ENCODE measurements at places on chromosomes 13 and 19.

DNA sequence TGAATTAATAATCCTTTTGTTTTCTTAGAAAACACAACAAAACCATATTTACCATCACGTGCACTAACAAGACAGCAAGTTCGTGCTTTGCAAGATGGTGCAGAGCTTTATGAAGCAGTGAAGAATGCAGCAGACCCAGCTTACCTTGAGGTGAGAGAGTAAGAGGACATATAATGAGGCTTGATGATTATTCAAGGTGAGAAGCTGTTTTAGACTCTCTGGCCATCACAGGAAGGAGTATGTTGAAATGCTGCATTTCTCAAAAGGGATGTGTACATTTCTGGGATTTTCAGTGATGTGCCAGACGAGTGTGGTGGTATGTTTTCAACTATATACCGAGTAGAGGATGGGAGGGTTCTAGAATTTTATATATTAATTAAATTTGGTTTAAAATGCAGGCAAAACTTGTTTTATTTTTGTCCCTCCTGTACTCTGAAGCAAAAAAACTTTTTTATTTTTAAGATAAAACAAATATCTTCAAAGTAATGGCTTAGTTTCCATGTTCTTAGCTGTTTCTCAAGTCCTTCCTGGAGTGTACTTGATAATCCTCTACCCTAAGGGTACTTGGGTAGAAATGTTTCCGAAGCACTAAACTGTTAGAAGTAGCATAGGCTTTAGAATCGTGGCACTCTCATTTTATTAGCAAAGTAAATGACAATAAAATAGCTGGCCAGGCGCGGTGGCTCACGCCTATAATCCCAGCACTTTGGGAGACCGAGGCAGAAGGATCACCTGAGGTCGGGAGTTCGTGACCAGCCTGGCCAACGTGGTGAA is 51.1 kb downstream of the N4BP2L1 start:
- DNase-seq = no peak

GRCh38 chr19:16289594-16289993 is 35.0 kb upstream of the KLF2 start:
- no peak for DNase-seq

DNA sequence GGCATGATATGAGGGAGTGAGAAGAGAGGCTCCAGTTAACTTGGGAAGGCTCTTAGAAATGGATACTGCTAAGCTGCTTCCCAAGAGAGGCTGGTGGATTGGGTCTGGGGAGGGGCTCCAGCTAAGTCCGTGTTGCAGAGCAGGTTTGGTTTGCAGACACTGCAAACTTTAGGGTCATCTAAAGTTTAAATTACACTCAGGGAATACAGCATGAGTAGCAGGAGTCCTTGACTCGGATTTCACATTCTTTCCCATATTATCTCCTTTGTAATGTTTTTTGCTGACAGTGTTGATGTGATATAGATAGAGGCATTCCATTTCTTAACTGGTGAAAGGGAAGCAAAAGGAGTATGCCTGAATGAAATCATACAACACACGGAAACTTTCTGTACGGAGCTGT is 31.9 kb downstream of the SGCG start:
- DNase-seq = no peak

- DNase-seq = no peak
Observed at GRCh38 chr13:111335298-111335697, 14.9 kb downstream of the TEX29 start.

DNA sequence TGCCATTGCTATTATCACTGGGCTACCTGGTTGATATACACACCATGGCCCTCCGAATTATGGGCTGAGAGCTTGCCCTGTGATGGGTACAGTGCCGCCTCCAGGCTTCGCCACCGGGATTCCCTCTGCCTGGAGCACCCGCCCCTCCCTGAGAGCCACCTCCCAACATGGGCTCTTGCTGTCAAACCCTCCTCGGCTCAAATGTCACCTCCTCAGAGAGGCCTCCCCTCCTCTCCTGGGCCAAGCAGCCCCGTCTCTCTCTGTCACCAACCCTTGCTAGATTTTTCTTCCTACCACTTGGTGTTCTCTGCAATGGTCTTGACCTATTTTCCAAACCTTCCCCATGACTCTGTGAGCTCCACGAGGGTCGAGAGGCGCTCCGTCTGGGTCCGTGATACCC is 12.2 kb upstream of the TLE2 start:
- DNase-seq = no peak

- DNase-seq = no peak
Observed at GRCh38 chr13:51955281-51955771, 55.9 kb downstream of the ATP7B start.

DNA sequence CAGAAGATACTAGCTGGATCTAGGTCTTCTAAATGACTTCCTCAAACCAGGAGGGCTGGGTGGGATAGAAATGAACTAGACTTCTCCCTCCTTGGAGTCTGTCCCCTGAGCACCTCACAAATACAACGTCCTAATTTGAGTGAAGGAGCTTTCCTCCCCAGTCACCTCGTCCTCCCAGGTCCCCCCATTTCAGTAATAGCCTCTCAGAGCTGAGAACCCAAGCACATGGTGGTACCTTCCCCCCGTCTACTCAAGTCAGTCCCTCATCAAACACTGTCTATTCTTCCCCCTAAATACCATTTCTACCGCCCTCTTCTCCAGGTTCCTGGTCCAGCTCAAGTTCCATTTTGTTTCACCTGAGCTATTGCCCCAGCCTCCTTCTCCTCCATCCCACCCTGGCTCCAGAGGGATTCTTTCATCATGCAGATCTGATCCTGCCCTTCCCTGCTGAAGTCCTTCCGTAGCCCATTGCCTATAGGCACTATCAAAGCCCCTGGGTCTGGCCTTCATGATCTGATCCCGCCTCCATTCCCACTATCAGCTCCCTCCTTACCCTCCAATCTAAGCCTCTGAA is 5.3 kb upstream of the PRKCG start:
- no peak for DNase-seq

DNA sequence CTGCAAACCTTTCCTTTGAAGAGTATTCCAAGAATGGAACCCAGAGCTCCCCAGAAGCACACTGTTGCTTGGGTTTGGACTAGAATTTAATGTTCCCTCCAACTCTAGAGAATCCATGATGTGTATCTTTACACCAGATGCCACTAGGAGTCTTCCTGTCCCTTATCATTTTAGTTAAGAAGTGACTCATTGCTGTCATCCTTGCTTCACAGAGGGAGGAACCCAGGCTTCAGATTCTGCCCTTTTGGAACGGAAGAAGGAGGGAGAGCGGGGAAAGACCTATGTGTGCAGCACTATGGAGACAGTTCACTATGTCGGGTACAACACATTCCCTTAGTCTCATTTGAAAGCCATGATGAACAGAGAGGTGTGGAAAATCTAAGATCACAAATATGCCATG is 2.1 kb upstream of the ATP12A start:
- no peak for DNase-seq

- DNase-seq = no peak
Observed at GRCh38 chr13:77114271-77114670, 87.3 kb upstream of the FBXL3 start.

DNA sequence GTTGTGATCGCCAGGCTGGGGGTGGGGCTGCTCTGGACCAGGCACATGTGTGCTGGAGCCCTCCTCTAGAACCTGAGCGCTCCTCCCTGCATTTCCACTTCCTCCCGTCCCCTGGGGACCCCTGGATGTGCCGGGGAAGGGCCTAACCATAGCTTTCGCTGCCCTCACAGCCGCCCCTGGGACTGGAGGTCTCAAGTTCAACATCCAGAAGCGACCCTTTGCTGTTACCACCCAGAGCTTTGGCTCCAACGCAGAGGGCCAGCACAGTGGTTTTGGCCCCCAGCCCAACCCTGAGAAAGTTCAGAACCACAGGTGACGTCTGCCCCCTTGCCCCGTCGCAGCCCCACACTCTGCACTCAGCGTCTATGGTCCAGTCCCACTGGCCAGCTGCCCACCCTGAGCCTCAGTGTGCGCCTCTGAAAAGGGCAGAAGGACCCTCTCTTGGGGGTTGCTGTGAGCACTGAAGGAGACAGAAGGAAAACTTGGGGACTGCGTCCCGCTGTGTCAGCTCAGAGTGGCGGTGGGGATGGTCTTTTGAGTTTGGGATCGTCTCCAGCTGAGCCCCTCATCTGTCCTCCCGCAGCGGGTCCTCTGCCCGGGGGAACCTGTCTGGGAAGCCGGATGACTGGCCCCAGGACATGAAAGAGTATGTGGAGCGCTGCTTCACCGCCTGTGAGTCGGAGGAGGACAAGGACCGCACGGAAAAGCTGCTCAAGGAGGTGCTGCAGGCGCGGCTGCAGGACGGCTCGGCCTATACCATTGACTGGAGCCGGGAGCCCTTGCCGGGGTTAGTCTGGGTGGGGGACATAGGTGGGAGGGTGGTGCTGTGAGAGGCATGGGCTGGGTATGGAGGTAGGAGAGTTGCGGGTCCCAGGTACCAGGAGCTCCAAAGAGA is 6.0 kb downstream of the LENG8 start:
- no peak for DNase-seq

DNA sequence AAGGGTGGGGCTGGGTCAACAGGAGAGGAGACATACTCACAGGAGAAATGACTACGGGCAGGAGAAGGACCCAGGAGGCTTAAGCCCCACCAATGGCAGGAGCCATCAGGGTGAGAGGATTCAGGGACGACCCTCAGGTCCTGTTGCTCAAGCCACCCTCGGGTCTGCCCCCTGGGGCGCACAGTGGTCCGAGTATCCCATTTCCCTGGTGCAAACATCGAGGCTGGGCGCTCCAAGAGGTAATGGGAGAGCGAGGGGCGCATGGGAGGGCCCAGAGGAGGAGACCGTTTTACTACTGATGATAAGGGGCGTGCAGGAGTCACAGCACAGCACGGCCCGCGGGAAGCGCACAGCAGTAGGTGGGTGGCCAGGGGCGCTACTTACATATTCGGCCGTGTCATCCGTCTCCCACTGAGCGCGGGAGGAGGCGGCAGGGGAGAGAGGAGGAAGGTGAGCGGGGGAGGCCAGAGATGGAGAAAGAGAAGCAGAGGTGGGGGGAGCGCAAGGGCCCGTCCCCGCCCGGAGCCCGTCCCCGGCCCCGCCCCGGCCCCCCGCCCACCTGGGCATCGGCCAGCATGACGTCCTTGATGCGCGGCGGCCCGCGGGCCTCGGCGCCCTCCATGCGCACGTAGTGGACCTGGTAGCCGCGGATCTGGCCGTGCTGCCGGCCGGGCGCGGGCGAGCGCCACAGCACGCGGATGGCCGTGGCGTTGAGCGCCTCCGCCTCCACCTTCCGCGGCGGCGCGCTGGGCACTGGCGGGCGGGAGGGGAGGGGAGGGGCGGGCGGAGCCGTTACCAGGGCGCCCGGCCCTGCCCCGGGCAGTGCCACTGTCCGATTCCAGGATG is 111.5 kb downstream of the PTPRS start:
- DNase-seq = no peak

DNA sequence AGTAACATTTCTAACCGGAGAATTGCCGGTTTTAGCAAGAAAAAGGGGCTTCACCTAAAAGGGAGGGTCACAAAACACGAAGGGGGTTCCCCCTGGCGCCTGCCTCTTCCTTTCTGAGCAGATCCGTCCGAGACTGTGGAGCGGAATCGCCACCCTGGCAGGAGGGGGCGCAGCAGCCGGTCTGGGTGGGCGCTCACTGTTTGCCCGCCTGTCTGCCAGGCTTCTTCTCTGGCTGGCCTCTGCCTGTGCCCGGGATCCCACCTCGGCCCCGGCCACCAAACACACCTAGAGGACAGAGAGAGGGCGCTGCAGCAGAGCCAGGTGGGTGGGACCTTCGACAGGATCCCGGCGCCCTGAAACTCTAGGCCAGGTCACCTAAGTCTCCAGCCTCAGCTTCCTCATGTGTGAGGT is 15.6 kb downstream of the LSM4 start:
- no peak for DNase-seq
